Muscle of arm (tissue), 14 donors: ENCODE measurements at places on chromosomes 2 and 18. TPM values are rescaled to one million over a fixed set of nuclear protein-coding genes. Genes with fewer than 3 reads are reported as not detected.

Gene SEPTIN10
- polyA plus RNA-seq, result 97.1 TPM

DNA sequence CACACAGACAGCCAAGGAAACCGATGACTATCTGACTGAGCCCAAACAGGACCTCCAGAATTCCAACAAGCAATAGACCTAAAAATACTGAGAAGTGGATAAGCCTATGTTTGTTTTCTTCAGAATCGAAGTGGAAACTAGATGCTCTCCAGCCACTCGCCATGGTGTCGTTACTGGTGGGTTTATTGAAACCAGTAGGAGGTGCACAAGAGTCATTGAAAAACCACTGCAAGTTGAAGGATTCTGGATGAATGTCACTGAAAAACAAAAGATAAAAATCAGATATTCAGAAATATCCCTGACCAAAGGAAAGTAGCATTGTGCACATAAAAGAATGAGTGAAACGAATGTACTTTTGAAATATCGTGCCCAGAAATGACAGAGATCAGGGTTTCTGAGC is 15.3 kb downstream of the TM4SF20 start:
- DNase-seq, result no peak

- peak; percentile 51 for DNase-seq
Measured at GRCh38 chr2:134402410-134402809, 148.5 kb downstream of the MGAT5 start.

DNA sequence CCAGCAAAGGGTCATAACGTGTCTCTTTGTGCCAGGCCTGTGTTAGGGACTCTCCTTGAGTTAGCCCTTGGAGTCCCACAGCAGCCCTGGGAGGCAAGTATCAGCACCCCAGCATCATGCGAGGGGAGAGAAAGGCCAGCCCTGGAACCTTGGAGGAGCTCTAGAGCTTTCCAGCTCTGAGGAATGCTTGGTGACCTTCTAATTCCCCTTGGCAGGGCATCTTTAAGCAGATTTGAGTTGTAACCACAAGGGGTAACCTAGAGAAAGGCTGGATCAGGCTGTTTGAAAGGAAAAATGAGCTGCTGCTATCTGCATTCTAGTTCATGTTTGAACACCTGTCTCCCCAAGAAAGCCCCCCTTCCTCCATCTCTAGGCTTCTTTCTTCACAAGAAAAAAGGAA is 23.8 kb upstream of the ODC1 start:
- DNase-seq, result no peak

Gene CYP26B1
- not detected for polyA plus RNA-seq

Gene RGPD3
- polyA plus RNA-seq, result 0.06 TPM

DNA sequence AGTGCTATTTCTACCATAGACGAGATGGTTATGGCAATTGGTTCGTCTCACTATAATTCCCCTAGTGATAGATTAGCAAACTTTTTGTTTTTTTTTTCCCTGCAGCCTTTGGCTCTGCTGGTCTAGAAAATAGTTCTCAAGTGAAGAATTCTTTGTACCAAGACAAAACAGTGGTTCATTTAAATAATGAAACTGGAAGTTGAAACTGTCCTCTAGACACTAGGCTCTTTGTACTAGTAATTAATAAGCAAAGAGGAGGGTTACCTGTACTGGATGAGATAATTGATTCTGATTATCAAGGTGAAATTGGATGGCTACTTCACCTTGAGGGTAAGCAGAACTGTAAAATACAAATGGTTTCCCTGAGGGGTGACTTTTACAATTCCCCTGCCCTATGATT is 156.9 kb upstream of the DCC start:
- no peak for DNase-seq

Gene DNAH7
- polyA plus RNA-seq, result 0.14 TPM

Gene DHX57
- polyA plus RNA-seq, result 44.3 TPM

DNA sequence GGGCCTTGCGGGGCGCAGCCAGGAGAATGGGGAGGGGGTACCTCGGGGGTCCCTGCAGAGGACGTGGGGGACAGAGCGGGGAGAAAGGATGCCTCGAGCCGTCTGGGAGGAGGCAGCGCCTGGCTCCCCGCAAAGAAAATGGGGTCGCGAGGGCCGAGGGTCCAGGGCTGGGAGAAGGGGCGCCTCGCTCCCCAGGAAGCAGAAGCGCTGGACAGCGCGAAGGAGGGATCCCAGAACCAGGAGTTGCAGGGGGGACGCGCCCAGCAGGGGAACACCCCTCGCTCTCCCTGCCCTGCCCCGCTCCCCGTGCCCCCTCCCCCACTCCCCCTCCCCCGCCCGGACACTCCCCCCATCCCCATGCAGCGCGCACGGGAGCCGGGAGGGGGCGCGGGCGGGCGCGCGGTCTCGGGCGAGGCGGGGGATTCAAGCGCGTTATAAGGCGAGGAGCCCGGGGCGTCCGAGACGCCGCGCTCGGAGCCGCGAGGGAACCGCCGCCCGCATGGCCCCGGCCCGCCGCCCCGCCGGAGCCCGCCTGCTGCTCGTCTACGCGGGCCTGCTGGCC is at the start of gene ERFE:
ERFE (plus strand) TSS at position 462 of the 562 bp plus-strand sequence; CDS start at position 500, 38 bp downstream.
- DNase-seq, result peak; percentile 29

- no peak for DNase-seq
Measured at GRCh38 chr2:160826496-160826895, 332.9 kb upstream of the RBMS1 start.

- DNase-seq, result peak; percentile 57
Measured at GRCh38 chr18:63017076-63017475, 301.7 kb downstream of the PHLPP1 start.

- DNase-seq, result no peak
Measured at GRCh38 chr2:241763551-241764274, 12.9 kb upstream of the GAL3ST2 start.

Gene TTR
- polyA plus RNA-seq, result 305 TPM

DNA sequence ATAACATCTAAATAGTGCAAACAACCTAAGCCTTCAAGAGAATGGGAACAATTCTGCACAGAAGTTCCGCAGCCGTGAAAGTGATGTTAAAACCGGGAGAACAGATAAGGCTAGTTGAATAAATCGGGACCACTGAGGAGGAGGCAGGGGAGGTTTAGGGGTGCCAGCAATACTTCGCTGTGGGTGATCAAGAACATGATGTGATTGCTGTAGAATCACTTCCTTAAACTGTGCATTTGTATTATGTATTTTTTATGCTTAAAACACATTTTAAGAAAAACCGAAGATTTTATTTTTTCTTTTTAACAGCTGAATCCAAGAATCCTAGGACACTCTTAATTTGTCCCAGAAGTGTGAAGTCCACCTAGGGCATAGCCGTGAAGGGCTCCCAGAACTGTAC is 33.6 kb downstream of the TTC32 start:
- no peak for DNase-seq

Gene CFAP65
- not detected for polyA plus RNA-seq

Gene GBX2
- 0.15 TPM for polyA plus RNA-seq

DNA sequence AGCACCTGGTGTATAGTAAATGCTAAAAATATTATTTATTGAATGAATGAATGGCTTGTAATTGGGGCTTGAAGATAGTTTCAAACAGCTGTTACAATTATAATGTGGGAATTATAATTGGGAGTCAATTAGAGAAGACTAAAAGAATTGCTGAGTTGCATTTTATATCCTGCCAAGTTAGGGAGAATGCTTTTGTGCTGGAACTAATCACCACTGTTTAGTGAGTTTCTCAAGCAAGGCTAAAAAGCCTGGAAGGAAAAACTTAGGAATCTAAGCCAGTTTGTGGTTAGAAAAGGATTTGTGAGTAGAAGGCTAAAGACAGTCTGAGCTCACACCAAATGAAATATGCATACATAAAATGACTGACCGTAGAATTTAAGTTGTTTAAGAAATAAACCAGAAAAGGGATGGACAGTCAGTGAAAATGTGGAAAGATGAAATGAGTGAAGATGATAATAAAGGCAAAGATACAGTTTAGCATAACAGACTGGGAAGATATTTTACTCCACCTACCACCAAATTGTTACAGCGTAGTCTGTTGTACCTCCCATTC is 647.7 kb upstream of the FSHR start:
- DNase-seq, result no peak

- DNase-seq, result no peak
Measured at GRCh38 chr2:240162032-240162431, 21.6 kb upstream of the OTOS start.

GRCh38 chr2:144834998-144835633 is 315.2 kb upstream of the ZEB2 start:
- DNase-seq, result peak; percentile 71

- no peak for DNase-seq
Measured at GRCh38 chr2:121906170-121906569, 150.7 kb downstream of the TSN start.

- no peak for DNase-seq
Measured at GRCh38 chr2:124530203-124530602, 505.1 kb downstream of the CNTNAP5 start.

DNA sequence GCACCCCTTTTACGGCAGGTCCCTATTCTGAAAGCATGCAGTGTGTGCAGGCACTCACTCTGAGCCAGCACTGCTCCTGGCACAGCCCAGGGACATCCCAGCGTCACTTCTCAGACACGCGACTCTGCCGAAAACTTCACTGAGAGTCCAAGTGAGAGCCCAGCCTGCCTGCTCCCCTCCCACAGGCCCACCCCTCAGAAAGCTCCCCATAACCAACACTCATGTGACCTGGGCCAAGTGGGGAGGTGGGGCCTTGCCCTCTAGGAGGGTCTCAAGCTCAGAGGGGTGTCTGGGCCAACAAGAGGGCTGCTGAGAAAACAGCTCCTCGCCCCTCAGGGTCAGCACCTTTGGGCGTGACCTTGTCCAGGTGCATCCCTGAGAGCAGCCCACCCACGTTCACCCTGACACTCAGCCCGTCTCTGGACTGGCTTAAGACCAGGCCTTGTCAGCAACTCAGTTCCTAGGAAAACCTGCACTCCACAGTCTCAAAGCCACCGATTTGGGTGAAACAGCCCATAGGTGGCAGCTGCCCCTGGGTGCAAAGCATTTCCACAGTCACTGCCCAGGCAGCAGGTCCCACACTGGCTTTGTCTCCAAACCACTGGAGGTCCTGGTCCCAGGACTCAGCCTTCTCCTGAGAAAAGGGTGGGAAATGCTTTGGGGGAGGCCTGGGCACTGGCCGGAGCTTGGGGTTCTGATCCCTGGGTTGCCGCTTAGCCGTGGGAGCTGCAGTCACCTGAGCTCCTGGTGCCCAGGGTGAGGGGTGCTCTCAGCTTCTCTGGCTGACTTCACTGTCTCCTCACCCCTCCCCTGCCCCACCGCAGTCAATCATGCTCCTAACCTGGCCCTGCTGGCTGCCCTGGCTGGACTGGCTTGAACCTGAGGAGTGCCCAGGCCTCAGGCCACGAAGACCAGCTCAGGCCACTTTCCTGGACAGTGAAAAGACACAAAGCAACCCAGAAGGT is 209.6 kb downstream of the HDAC4 start:
- no peak for DNase-seq

Gene CDCA7
- not detected for polyA plus RNA-seq

DNA sequence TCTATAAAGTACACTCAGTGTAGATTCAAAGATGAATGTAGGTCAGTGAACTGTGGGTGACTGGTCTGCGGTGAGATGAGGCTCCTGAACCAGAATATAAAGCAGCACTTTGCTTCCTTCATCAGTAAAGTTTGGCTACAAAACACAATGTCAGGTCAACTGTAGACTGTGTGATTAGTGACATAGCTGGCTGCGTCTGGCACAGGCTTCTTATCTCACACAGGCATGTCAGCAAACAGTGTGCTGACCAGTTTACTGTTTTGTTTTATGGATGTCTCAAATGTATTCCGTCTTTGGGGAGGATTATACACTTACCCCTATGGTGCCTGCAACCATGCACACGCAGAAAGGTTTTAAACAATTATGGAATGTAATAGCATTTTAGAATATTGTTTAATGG is 87.1 kb downstream of the ZNF236 start:
- no peak for DNase-seq

Gene LCT
- not detected for polyA plus RNA-seq

GRCh38 chr2:220891405-220891804 is 680.7 kb downstream of the EPHA4 start:
- DNase-seq, result no peak

Gene ANKRD53
- polyA plus RNA-seq, result 1.3 TPM

Gene VWA3B
- 2.3 TPM for polyA plus RNA-seq

GRCh38 chr2:39541011-39541930 is 104.2 kb upstream of the MAP4K3 start:
- DNase-seq, result no peak

Gene AQP12B
- 1.3 TPM for polyA plus RNA-seq

Gene DSG2
- 7.3 TPM for polyA plus RNA-seq

GRCh38 chr2:29916571-29916970 is 4.8 kb downstream of the ALK start:
- no peak for DNase-seq
